ENCODE measurements at places on chromosomes 7 and 10.
A peak's percentile ranks its signal among the peaks of the same experiment; 100 is the strongest.

- no peak for DNase-seq
Observed at GRCh38 chr7:157476654-157477549, 140.1 kb downstream of the DNAJB6 start.

GRCh38 chr10:115941361-115941771, 331.6 kb downstream of the GFRA1 start:
- DNase-seq: no peak

DNA sequence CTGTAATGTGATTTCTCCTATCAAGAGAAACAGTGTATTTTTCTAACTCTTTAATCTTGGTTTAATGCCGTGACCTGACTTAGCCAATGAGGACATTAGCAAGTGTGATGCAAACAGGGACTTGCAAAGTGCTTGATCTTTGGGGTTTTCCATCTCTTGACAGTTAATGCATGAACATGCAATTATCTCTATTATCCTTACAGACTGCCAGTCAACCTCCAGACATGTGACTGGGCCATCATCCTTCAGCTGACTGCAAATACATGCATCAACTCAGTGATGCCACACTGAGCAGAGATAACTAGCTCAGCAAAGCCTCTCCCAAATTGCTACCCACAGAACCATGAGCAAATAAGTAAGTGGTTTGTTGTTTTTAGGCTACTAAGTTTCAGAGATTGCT, 409.6 kb downstream of the GPAM start:
- DNase-seq: no peak

DNA sequence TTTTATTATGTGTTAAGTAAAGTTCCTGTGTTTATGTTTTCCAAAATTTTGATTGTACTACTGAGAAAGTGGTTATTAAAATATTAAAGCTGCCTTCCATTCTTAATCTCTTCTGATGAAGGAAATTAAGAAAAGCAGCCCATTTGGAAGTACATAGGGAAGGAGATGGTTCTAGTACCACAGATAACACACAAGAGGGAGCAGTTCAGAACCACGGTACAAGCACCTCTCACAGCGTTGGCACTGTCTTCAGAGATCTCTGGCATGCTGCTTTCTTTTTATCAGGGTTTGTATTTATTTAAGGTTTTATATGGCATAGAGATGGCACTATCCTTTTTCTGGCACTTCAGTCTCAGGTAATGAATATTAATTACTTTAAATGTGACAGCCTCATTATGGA, 111.6 kb downstream of the PHTF2 start:
- no peak for DNase-seq

DNA sequence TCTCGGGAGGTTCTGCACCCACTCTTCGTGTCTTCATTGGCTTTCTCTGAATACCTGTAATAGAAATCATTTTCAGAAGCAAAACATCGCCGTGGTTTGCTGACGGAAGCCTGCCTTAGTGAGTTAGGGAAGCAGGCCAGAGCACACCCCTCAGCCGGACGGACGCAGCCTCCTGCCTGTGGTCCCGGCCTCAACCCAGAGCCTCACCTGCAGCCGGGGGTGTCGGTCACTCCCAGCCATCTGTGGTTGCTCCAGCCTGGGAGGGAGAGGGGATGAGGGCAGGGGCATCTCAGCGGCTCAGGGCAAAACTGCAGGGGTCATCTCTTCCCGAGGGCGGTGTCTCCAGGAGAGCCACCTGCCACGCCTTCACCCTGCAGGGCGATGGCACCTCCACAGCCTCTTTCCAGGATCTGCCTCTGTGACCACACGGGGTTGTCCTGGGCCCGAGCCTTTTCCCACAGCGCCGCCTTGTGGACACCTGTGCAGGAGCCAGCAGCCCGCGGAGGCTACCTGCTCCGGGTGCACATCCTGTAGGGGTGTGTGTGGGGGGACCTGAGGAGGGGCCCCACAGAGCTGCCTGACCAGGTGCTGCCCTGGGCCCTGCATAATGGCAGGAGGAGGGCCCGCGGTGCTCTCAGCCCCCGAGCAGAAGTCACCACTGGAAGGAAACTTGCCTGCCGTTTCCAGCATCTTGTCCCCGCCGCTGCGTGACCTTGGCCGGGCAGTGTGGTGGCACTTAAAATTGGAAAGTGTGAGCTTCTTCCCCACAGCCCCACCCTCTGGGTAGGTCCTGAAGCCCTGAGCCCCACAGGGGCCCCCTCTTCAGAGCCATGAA, 21.6 kb upstream of the AP5Z1 start:
- DNase-seq: peak; percentile 76

GRCh38 chr10:35012781-35013180, 77.4 kb downstream of the CUL2 start:
- DNase-seq: no peak

- DNase-seq: no peak
Observed at GRCh38 chr10:123555616-123556015, 110.5 kb upstream of the GPR26 start.
